Mucosa of gallbladder (tissue), 1 donor: ENCODE measurements at places on chromosomes 5 and 9.

DNA sequence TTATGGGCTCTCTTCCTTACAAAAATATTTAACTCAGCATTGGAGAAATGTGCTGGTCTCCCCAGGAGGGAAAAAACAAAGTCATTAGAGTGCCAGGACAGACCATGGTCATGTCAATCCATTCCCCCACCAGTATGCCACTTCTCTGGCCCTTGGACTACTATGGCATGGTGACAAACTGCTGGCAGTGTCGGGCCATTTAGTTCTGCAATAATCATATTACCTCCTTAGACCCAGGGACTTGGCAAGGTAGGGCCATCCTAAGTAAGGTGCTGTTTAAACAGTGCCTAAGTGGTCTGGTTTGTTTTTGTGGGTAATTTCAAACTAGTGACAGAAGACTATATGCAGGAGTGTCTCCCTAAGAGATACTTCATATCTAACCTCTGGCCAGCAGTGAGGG lies 177.8 kb upstream of the STK32A start:
- no peak for DNase-seq

DNA sequence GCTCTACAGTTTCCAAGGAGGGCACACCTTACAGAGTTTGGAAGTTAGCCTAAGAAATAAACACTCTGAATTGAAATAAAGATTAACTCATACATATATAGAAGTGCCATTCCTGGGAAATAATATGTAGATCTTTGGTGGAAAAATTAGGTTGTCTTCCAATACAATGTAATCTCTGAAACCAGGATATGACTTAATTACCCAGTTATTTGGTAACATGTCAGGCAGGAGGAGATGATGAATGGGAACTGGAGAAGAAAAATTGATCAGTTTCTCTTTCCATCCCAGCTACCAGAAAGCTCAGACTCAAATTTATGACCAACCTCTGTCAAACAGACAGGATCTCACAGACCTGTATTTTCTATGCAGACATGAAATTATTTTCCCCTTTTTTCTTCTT lies 215.2 kb upstream of the SNX2 start:
- DNase-seq, result no peak

DNA sequence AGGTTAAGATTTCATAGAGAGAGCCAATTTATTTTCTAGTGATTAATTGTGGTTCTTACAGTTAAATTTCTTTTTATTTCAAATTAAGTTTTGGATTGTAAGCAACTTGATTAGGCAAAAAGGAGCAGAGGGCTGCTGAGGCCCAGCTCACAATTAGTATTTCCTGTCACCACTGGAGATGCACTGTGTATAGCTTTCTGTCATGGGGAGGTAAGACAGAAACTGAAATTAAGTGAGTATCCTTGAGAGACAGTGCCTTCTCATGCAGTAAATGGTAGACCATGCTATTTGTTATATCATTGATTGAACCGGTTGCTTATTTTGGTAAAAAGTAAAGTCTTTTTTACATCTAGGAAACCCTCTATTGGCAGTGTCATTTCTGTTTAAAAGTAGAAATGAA lies 190.7 kb downstream of the CCDC171 start:
- DNase-seq, result no peak

GRCh38 chr9:14710804-14711203 lies 11.7 kb downstream of the CER1 start:
- no peak for DNase-seq

DNA sequence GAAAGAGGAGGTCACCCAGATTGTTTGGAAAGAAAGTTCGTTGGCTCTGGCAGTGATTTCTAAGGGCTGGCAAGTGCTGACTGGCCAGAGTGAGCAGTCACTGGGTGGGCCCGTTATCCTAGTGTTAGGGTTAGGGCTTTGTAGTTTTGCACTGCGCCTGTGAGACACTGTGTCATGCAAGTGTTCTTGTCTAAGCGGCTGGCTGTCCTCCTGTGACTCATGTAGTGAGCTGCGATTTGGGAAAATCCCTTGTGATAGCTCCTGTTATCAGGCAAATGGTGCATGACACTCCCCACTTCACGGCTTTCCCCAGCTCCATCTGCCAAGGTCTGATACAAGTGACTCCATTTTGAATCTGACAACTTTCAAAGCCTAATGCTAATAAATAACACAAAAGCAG lies 526.0 kb upstream of the ADAMTS16 start:
- no peak for DNase-seq

- peak; percentile 48 for DNase-seq
Observed at GRCh38 chr5:176596689-176597416, 13.1 kb downstream of the GPRIN1 start.

DNA sequence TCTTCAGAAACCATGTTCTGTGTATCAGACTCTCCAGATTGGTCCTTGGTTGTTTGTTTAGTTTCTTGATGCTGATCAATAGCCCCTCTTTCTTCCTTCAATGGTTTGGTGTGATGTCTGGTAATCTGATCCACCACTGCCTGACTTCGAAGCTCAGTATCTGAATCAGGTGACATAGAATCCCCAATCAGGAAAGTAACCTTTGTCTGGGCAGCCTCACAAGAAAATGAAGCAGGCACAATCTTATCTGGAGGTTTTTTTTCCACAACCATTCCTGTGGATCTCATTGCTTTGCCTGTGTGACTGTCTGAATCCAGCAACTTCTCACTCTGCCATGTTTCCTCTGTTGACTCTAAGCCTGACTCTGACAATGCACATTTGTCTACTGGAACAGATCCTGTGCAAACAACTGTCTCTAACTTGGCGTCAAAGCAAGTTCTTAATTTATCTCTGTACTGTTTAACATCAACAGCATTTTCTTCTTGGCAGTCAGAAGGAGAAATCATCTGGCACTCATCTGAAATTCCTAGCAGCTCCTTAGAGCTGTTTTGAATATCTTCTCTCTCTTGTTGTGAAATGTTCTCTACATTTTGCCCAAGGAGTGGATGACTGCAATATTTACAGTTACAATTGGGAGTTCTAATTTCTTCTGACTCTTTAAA lies 37.1 kb upstream of the RAPGEF6 start:
- peak; percentile 54 for DNase-seq

DNA sequence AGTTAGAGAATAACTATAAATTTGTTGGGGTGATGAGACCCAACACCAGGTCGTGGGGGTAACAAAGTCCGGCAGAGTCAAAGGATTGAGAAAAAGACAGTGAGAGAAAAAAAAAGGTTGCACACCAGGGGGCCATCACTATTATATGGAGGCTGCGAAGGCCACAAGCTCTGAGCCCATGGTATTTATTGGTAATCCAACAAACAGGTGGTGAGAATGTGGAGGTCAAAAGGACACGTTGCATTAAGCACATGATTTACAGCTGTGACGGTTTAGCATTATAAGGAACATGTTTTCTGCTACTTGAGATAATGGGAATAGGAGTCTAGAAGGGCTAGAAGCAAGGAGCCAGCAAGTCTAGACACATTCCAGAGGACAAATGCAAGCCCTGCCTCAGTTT lies 2202.2 kb upstream of the C9orf72 start:
- no peak for DNase-seq

DNA sequence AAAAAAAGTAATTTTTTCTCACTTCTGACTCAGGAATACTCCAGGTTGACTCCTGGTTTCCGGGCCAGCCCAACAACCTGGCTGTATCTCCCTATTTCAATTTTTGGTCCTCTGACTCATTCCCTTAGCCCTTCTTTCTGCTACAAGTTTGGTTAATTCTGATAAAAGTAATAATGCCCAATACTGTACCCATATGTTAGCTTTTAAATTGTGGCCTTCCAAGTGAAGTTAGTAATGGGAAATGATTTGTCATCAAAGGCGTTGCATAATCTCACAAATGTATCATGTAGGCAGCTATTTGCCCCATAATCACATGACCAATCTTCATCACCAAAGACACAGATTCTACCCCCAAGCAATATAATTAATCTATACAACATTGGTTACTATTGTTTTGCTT lies 31.1 kb upstream of the BNC2 start:
- no peak for DNase-seq
